ENCODE measurements at places on chromosomes 5 and 9. TPM values are rescaled to one million over a fixed set of nuclear protein-coding genes. Genes with fewer than 3 reads are reported as not detected.
A peak's percentile ranks its signal among the peaks of the same experiment; 100 is the strongest.

DNA sequence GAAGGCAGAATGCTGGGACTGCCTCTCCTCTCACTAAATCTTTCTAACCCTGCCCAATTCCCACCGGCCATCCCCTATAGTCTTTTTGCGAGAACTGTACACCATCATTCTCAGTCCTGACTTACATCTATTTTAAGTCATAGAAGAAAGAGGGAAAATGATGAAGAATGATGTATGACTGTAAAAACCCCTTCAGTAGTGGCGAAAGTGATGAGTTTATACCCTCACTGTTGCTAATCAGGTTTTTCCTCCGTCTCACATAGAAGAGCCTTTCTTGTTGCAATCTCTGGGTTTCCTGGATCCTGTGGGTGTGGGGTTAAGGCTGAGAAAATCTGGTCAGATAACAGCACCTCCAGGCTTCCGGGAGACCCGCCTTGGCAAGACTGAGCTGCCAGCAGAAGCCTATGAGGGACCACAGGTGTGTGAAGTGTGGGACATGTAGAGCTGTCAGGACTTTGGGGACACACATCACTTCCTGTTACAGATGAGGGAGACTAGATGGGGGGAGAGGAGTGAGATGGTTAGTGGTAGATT lies 147.1 kb upstream of the SLC12A2 start:
- no peak for DNase-seq

DNA sequence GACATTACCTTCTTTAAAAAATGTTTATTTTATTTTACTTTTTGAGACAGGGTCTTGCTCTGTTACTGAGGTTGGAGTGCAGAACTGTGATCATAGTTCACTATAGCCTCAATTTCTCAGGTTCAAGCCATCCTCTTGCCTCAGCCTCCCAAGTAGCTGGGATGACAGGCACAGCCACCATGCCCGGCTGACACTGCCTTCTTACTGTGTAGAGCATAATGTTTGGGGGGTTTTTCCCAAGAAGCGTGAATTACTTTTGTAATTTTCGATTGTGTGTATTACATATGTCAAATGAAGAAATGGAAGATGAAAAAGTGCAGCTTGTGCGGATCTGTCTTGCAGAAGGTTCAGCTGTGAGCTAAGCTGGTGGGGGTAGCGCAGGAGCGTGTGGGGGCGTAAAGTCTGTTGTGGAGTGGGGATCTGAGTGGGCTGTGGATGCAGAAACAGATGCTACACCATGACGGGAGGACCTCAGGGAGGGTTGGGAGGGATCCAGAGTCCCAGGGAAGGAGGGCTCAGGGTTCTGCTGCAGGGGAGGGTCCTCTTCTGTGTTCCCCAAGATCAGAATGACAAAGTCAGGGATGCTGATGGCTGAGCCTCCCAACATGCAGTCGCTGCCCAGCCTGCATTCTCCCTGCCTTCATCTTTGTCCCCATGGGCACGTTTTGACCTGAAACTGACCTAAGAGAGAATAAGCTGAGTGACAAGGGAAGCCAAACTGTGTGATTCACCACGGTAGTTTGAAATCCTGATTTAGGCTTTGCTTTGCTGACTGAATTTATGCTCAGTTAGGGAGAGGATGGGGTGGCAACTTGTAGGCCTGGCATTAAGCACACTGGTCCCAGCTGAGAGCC lies 6.8 kb upstream of the ANKRD33B start:
- DNase-seq, result no peak

DNA sequence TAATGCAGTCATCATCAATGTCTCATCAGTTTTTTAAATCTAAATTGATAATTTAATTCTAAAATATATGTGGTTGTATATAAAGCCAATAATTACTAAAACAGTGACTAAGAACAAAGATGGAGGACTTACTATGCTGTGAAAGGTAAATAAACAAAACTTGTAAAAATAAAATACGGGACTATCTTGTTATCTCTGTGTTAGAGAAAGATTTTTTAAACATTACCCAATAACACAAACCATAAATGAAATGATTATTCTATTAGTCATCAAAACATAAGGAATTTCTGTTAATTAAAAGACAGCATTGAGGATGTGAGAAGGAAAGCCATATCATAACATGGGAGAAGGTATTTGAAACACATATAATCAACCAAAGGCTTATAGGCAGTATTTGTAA lies 226.2 kb upstream of the SMC2 start:
- DNase-seq, result no peak

DNA sequence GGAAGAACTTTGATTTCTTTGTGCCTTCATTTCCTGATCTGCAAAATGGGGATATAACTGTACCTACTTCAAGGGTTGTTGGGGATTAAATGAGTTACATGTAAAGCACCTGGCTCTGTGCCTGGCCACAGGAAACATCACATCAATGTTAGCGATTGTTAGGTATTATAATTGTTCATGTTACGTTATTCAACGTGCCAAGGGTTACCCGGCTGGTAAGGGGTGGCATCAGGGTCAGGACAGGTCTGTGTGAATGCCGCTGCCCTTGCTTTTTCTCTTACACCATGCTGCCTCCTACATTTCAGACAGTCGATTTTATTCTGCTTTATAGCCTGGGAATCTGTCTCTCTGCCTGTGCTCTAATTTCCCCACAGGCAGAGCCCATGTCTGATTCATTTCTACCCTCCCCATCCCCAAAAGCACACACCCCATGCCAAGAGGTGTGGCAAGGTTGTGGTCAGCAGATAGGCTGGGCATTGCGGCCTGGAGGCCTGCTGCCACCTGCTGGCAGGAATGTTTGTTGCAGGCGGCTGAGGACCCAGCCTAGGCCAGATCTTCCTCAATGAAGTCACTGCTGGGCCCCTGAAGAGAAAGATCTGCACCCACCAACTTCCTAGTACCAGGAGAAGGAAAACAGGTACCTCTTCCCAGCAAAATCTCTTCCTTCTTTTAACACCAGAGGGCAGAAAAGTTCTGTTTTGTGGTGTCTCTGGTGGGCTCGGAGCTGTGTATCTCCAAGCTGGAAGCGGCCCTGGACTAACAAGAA lies 5.3 kb downstream of the ANKS6 start:
- peak; percentile 88 for DNase-seq

The FLT4 gene
- total RNA-seq, result 8.9 TPM

The TEK gene
- total RNA-seq, result 6.8 TPM

The SLC34A1 gene
- total RNA-seq, result not detected

The SLC36A2 gene
- not detected for total RNA-seq

The CTXN3 gene
- not detected for total RNA-seq

Data from suprapubic skin (tissue), 4 donors.